ENCODE measurements at places on chromosomes 2 and 18. TPM values are rescaled to one million over a fixed set of nuclear protein-coding genes. Genes with fewer than 3 reads are reported as not detected.

The PDCD1 gene
- not detected for total RNA-seq

The CDCA7 gene
- total RNA-seq: 3.2 TPM

The CNGA3 gene
- total RNA-seq: 7.6 TPM

The FNDC4 gene
- total RNA-seq: 15.2 TPM

The CMPK2 gene
- 0.81 TPM for total RNA-seq

The LTBP1 gene
- 3.9 TPM for total RNA-seq

The ACVR1C gene
- total RNA-seq: 0.59 TPM

The ST8SIA5 gene
- 0.56 TPM for total RNA-seq

The SLC9A4 gene
- 0.12 TPM for total RNA-seq

The COLEC11 gene
- total RNA-seq: not detected

The LRP1B gene
- total RNA-seq: 28.7 TPM

The RGPD6 gene
- total RNA-seq: 11.5 TPM

The CYP26B1 gene
- total RNA-seq: 9.7 TPM

The PROC gene
- total RNA-seq: not detected

The TGIF1 gene
- 17.1 TPM for total RNA-seq

The FAM228A gene
- total RNA-seq: 0.69 TPM

The CCBE1 gene
- 0.81 TPM for total RNA-seq

The KLF7 gene
- 323 TPM for total RNA-seq

The GCG gene
- total RNA-seq: not detected

The ANKRD53 gene
- total RNA-seq: 11.7 TPM

The GDF7 gene
- total RNA-seq: not detected

The CD8B2 gene
- not detected for total RNA-seq

The POU3F3 gene
- 0.54 TPM for total RNA-seq

The CD302 gene
- total RNA-seq: not detected

The NFATC1 gene
- 5.3 TPM for total RNA-seq

The ALLC gene
- not detected for total RNA-seq

The PXDN gene
- 226 TPM for total RNA-seq

The OTX1 gene
- 0.15 TPM for total RNA-seq

The RBM45 gene
- 15.3 TPM for total RNA-seq

The APCDD1 gene
- total RNA-seq: 171 TPM

The ATIC gene
- total RNA-seq: 51.5 TPM

The COA5 gene
- total RNA-seq: 29.6 TPM

The CD207 gene
- 0.51 TPM for total RNA-seq

The TXNDC9 gene
- total RNA-seq: 32.6 TPM

The SERPINB10 gene
- not detected for total RNA-seq

The GPR55 gene
- not detected for total RNA-seq

The UCN gene
- 1.9 TPM for total RNA-seq

The UGT1A3 gene
- total RNA-seq: not detected

The FEZ2 gene
- total RNA-seq: 47.3 TPM

The ACTG2 gene
- total RNA-seq: not detected

The STAT4 gene
- total RNA-seq: 0.74 TPM

The ALK gene
- total RNA-seq: 9.6 TPM

The GPR45 gene
- total RNA-seq: 0.44 TPM

The MAP3K20 gene
- total RNA-seq: 0.76 TPM

The AQP12B gene
- not detected for total RNA-seq

The IL18RAP gene
- total RNA-seq: not detected

The FAM228B gene
- 18.9 TPM for total RNA-seq

The SULT1C4 gene
- 1.6 TPM for total RNA-seq

The PRSS56 gene
- not detected for total RNA-seq

The FSIP2 gene
- total RNA-seq: 56.4 TPM

The G6PC2 gene
- total RNA-seq: not detected

The SCN7A gene
- 0.32 TPM for total RNA-seq

The C2orf15 gene
- 0.34 TPM for total RNA-seq

The LAMA1 gene
- total RNA-seq: 32.0 TPM

The FRZB gene
- 2.2 TPM for total RNA-seq

The SLC8A1 gene
- 1.9 TPM for total RNA-seq

All from glutamatergic neuron (in vitro differentiated cells).